ENCODE measurements at places on chromosomes 7 and 10.
A peak's percentile ranks its signal among the peaks of the same experiment; 100 is the strongest.

DNA sequence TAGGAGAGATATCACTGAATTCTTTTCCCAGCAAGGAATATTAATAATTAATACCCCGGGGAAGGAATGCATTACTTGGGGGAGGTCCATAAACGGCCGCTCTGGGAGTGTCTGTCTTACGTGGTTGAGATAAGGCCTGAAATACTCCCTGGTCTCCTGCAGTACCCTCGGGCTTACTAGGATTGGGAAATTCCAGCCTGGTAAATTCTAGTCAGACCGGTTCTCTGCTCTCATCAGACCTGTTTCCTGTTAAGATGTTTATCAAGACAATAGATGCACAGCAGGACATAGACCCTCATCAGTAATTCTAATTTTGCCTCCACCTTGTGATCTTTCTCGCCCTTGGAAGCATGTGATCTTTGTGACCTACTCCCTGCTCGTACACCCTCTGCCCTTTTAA is 162.8 kb upstream of the KCND2 start:
- no peak for DNase-seq

GRCh38 chr10:44193567-44194220 is 191.2 kb downstream of the CXCL12 start:
- no peak for DNase-seq

DNA sequence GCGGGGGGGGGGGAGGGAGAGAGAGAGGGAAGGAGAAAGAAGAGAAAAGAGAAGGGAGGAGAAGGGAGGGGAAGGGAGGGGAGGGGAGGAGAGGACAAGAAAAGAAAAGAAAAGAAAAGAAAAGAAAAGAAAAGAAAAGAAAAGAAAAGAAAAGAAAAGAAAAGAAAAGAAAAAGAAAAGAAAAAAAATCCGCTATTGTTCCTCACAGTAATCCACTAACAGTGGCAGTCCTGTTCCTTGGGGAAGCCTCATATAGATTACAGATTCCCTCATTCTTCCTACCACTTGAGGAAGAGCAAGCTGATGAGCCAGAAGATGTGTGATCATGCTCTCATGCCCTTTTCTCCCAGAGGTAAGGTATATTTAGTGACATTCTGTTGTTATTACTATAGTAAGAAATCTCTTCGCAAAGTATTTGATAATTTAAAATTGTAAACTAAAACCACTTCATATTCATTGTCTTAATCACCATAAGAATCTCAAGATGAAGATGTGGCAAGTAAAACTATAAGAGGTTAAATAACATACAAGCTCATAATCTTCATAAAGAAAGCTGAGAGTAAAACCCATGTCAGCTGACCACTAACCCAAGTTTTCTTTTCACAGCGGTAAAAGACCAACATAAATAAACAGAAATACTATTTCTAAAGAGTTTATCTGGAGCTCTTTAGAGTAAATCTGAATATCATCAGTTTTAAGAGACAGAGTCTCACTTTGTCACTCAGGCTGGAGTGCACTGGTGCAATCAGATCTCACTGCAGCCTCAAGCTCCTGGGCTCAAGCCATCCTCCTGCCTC is 128.1 kb downstream of the JMJD1C start:
- no peak for DNase-seq

DNA sequence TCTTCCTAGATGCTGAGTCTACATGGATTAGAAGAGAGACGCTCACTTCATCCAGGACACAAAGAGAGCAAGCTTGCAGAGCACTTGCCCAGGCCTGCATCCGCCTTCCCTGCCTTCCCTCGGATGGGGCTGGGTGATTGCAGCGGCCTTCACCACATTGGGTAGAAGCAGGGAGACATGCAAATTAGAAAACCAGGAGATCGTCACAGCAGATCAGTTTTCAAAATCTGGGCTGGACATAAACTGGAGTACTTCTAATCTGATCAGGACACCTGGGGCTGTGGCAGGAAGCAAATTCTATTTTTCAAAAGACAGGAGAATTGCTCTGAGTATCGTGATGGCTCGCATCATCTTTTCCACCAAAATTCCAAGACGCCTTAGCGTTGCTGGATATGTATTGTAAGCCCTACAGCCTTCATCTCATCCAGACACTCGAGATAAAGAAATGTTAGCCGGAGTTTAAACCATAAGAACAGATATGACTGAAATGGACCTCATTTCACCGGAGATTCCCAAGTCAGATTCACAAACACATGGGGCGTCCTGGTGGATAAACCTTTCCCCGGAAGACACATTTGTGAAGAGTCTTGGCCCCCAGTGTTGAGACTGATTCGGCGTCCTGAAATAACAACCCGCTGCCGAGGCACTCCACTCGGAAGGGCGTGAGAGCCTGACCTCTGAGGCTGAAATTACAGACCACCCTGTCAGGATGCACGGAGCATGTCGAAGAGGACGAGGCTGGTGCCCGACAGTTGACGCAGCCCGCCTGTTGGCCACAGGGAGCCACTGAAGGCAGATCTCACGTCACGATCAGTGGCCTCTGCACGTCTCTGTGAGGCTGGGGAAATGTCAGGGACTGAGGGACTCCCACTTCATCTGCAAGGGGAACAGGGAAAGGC is 91.2 kb upstream of the PARD3 start:
- peak; percentile 84 for DNase-seq

- DNase-seq = no peak
These were observed 361.0 kb downstream of the ETV1 start for GRCh38 chr7:13628239-13629001.

DNA sequence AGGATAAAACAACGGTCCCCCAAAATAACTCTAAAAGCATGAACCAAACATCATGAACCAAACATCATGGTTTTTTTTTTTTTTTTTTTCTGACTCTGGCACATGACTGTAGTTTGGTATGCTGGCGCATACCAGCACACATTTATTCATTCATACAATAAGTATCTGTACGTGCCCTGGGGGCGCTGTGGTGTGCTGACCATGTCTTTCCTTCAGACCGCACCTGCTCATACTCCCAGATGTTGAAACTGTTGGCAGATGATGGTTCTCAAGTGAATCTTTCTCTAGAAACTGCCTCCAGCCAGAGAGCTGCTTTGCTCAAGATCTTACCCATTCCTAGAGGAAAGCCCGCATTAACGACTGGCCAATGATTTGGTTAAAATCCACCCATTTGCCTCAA is 114.7 kb upstream of the ANKRD30A start:
- no peak for DNase-seq

- no peak for DNase-seq
These were observed 19.1 kb upstream of the GPAM start for GRCh38 chr10:112202561-112203241.

- no peak for DNase-seq
These were observed 47.2 kb upstream of the NRP1 start for GRCh38 chr10:33381451-33382215.

GRCh38 chr7:98223898-98224700 is 12.9 kb downstream of the BHLHA15 start:
- DNase-seq = no peak

- peak; percentile 3 for DNase-seq
These were observed 128.6 kb downstream of the APBB1IP start for GRCh38 chr10:26566525-26567350.

DNA sequence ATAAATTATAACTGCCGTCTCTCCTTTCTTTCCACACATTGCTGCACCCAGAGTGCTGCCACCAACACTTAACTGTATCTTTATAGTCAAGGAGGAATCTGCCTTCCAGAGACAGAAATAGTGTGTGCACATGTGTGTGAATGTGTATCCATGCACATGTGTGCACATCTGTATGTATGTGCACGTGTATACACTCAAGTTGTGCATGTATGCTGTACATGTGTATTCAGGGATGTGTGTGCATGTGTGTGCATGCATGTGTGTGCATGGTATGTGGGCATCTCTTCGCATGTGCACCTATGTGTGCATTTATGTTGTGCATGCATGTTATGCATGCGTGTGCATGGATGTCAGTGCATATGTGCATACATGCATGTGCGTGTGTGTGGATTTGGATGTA is 253.3 kb downstream of the KLF6 start:
- no peak for DNase-seq

GRCh38 chr10:100510533-100511308 is 8.9 kb downstream of the SEC31B start:
- peak; percentile 59 for DNase-seq

DNA sequence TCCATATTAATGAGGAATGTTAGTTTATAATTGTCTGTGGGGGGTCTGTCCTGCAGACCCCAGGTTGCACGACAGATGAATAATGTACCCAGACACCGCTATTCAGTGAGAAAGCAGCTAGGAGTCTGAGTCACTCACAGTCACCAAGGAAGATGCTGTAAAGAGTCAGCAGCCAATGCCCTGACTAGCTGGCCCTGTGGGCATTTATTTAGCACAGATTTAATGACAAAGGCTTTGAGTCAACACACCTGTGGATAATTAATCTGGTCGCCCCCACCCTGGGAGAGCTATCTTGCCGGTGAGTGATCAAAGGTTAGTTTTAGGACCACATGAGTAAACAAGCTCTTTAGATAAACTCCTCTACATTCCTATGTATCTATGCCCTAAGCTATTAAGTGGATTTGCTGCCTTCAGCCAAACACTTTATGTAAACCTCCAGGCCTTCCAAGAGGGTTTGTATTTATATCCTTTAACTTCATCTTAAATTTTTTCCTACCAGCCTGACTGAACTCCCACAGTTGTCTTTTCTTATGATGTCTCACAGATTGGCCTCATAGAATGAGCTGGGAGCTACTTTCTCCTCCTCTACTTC is 180.0 kb upstream of the ADCY1 start:
- DNase-seq = no peak

- DNase-seq = no peak
These were observed 676.0 kb upstream of the GALNT17 start for GRCh38 chr7:70455925-70456324.

DNA sequence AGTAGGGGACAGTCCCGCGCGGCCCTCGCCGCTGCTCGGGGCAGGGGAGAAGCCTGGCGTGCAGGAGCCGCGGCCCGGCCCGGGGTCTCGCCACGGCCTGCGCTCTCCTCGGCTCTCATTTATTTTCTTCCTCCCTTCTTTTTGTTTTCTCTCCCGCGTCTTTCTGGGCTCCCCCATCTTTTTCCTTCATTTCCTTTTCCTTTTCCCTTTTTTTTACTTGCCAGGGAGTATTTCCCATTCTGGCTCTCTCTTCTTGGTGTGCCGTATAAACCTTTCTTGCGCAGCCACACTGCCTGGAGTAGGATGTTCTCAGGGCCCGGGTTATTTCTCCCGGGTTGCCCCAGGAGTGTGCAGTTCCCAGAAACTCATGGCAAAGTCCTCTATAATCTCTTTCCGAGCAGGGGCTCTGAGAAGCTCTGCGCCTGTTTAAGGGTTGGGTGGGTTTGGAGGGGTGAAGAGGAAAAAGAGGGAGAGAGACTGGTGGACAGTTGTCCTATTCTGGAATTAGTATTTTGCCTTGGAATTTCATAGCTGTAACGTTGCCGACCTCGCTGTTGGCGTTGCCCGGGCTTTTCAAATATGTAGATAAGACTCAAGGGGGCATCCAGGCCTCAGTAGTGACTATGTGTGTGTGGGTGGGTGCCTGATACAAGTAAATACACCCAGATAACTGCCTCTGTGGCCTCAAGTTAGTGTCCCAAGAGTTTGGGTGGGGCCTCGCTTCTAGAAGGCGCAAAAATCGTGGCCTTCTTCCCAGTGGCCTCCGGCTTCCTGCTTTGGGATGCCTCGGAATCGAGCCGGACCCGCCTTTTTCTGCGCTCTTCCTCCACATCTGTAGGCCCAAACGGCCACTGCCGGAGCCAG is 4.3 kb upstream of the ZNF503 start:
- DNase-seq = peak; percentile 5

- DNase-seq = no peak
These were observed 38.8 kb downstream of the PRPS1L1 start for GRCh38 chr7:17988858-17989257.

DNA sequence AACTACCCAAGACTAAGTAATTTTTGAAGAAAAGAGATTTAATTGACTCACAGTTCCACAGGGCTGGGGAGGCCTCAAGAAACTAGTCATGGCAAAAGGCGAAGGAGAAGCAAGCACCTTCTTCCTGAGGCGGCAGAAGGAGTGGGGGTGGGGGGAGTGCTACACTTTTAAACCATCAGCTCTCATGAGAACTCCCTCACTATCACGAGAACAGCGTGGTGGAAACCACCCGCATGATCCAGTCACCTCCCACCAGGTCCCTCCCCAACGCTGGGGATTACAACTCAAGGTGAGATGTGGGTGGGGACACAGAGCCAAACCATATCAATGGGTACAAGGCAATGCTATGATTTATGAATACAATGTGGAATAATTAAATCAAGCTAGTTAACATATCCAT is 241.9 kb downstream of the PTPRN2 start:
- DNase-seq = no peak

DNA sequence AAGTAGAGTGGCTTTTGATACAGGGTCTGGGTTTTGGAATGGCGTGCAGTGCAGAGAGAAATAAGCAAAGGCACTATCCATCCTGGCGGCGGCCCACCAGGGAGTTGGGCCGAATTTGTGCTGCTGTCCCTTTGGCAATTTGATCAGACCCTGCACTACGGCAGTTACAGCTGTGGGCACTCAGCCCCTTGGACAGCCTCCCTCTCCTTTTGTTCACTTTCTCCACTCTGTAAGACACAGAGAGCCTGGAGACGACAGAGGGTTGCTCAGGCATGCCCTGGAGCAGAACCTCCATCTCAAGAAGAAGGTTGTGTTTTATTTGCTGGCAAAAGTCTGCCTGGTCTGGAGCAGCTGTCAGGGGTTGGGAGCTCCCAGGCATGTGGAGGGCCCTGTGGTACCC is 55.8 kb downstream of the LHPP start:
- DNase-seq = no peak

- DNase-seq = no peak
These were observed 58.2 kb downstream of the TMEM270 start for GRCh38 chr7:73918926-73919693.

DNA sequence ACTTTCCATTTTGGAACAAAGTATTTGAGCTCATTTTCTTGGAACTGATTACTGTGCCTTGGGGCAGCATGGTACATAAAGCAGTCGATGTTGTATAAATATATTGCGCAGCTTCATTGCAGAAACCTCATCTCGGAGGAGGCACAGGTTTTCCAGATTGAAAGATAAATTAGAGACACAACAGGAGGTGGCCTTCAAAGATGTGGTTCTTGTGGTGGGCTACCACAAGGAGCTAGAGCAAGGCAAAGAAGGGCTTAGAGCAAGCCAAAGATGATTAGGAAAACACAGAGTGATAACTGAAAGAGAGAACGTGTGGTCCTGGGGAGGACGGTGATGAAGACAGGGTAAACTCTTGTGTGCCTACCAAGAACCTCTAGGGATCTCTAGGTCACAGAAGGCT is 169.1 kb upstream of the TNS3 start:
- DNase-seq = no peak

DNA sequence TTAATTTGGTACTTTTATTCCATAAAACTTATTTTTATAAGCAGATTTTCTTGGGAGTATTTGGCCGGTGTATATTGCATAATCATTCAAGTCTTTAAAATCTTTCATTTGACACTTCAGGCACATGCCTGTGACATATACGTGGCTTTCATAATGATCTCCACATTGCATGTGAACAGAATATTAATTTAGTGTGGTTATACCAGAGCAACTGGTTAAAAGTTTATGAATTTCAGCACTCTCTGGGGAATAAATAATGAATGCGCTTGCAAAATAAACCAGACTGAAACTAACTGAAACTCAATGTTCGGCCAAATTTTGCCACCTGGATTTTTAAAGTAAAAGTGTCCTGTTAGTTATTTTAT is 242.3 kb downstream of the GLI3 start:
- DNase-seq = no peak

Data from thyroid gland (tissue), 4 donors.